ENCODE measurements at places on chromosomes 4 and X. TPM values are rescaled to one million over a fixed set of nuclear protein-coding genes. Genes with fewer than 3 reads are reported as not detected.

Gene NLRP2B
- not detected for total RNA-seq

Gene STPG2
- total RNA-seq, result 0.26 TPM

Gene RGN
- total RNA-seq, result 8.7 TPM

- no peak for DNase-seq
- no peak overlapping the region for H3K27ac ChIP-seq
- H3K4me1 ChIP-seq, result no peaks in the 10 kb centered on the region
- no peaks in the 10 kb centered on the region for H3K36me3 ChIP-seq
- H3K4me3 ChIP-seq, result no peak overlapping the region
Measured at GRCh38 chr4:147019091-147019490, 73.4 kb upstream of the TTC29 start.

GRCh38 chrX:77899081-77899828 lies at the start of gene COX7B:
Gene COX7B (plus strand): TSS chrX:77899468. CDS start chrX:77899554, 86 bp downstream.
- H3K4me3 ChIP-seq, result peak within 1 kb of the TSS; percentile 71
- H3K36me3 ChIP-seq, result peaks cover 13% of the 10 kb centered on the region
- peak within 1 kb of the TSS; percentile 84 for H3K27ac ChIP-seq
- no peaks in the 10 kb centered on the region for H3K27me3 ChIP-seq
- peak; percentile 91 for DNase-seq
